ENCODE measurements at places on chromosomes 7 and 10. TPM values are rescaled to one million over a fixed set of nuclear protein-coding genes. Genes with fewer than 3 reads are reported as not detected.

FAM25A gene
- not detected for total RNA-seq

SUN3 gene
- total RNA-seq = not detected

GARIN1A gene
- total RNA-seq = 0.52 TPM

PCGF6 gene
- 9.9 TPM for total RNA-seq

HYAL4 gene
- total RNA-seq = not detected

HOXA11 gene
- total RNA-seq = 0.16 TPM

UTF1 gene
- total RNA-seq = not detected

GTF2IRD1 gene
- total RNA-seq = 6.6 TPM

SDHAF3 gene
- 14.9 TPM for total RNA-seq

AEBP1 gene
- total RNA-seq = 20.2 TPM

CPN1 gene
- total RNA-seq = not detected

FAM241B gene
- total RNA-seq = 0.09 TPM
